ENCODE measurements at places on chromosomes 6 and 20.

GRCh38 chr6:163965426-163966348 lies 551.2 kb downstream of the QKI start:
- no peak for DNase-seq

GRCh38 chr6:77633471-77633870 lies 19.4 kb upstream of the MEI4 start:
- no peak for DNase-seq

DNA sequence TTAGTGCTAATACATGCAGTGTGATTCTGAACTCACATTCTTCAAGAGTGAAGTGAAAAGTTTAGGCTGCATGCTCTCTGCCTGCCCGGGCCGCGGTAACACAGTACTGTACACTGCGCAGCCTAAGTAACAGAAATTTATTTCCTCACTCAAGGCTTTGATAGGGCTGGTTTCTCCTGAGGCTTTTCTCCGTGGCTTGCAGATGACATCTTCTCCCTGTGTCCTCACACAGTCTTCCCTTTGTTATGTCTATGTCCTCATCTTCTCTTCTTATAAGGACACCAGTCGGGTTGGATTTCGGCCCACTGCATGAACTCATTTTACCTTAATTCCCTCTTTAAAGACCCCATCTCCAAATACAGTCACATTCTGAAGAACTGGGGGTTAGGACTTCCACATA lies 51.1 kb upstream of the TMEM170B start:
- no peak for DNase-seq

DNA sequence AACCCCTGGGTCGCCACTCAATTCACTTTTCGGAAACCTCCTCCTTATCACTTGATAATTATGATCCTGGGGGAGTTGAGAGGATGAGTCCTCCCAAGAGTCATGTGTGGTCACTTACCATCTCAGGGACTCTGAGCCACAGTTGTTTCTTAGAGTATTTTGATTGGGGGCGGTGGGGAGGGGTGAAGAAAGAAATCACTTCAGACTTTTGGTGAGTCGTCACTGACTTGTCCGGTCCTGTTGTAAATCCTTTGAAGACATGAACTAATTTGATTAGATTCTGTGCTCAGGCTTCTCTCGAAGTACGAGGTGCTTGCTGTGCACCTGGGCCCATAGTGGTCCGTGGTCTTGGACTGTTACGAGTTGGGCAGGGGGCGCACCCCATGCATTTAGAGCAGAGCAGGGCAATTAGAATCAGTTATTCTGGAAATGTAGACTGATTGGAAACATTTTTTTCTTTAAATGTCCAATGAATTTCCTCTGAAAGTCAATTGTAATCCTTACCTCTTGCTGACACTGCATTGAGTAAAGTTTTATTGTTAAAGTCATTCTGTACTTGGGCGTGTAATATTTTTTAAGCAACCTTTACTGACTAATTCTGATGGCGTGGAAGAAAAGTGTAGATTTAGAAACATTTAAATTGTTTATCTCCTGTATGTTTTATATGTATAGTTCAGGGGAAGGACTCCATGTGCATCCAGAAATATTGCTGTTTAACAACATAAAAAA lies 173.4 kb downstream of the SLC16A10 start:
- no peak for DNase-seq

- DNase-seq, result no peak
Observed at GRCh38 chr6:87200469-87201175, 45.3 kb downstream of the ZNF292 start.

DNA sequence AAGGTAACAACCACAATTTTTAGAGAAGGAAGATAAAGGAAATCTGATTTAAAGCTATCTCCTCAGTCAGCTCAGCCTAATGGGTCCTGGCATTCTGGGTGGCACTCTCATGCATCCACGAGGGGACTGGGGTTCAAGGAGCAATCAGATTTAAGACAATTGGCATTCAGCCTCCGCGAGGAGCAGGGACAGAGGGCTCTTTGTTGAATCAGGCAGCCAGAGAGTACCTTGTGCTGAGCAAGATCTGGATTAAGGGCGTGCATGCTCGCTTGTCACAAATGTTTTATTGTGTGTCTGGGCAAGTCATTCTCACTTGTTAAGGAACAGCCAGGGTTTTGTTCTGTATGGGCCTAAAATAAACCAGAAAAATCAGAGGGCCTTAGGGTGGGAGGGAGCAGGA lies 475.3 kb upstream of the NRSN1 start:
- DNase-seq, result peak; percentile 76

DNA sequence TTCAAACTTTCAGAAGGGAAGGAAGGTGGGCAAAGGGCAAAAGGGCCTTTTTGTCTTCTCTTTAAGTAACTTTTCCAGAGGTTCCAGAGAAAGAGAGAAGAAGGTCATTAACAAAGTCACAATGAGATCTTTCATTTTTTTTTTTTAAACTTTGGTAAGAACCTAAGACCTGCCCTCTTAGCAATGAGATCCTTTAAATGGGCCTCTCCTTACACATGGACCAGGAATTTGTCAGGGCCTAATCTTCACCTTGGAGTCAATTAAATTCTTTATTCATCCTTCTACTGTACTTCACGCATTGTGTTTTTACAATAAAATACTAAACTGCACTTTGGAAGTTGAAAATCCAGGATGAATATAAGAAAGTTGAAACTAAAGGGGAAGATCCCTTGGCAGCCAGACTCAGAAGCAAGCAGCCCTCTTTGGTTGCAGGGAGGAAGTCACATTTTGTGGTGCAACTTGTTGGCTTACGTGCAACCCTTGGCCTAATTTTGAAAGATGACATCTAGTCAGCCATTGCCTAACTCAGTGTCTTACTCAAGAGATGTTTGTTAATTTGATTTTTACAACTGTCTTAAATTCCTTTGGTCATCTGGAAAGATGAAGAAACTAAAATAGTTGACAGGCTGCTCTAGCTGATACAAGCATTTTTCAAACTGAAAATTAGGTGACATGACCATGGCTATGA lies 11.9 kb upstream of the TMEM170B start:
- DNase-seq, result no peak

GRCh38 chr20:43894491-43894890 lies 20.2 kb upstream of the TOX2 start:
- peak; percentile 87 for DNase-seq

DNA sequence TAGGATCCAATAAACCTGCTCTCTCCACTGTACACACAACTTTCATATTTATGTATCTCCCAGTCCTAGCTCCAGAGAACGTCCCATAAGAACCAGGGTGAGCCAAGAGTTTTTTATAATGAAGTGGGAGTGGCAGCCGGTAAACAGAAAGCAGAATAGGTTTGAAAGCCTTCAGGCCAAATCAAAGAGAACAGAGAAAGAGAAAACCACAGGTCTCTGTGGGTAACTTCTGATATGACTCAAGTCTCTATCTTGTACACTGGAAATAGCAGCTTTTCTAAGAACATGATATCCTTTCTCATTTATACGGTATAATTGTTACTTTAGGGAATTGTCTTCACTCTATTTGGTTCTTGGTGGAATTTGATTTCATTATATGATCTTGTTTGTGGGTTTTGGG lies 273.6 kb downstream of the PACRG start:
- DNase-seq, result no peak

- DNase-seq, result peak; percentile 11
Observed at GRCh38 chr6:114195027-114195365, 147.8 kb downstream of the HS3ST5 start.

GRCh38 chr6:12613811-12614210 lies 102.8 kb upstream of the PHACTR1 start:
- DNase-seq, result no peak

- no peak for DNase-seq
Observed at GRCh38 chr6:42389736-42390135, 62.0 kb downstream of the TRERF1 start.

- DNase-seq, result no peak
Observed at GRCh38 chr6:24476631-24477030, 12.7 kb downstream of the GPLD1 start.

DNA sequence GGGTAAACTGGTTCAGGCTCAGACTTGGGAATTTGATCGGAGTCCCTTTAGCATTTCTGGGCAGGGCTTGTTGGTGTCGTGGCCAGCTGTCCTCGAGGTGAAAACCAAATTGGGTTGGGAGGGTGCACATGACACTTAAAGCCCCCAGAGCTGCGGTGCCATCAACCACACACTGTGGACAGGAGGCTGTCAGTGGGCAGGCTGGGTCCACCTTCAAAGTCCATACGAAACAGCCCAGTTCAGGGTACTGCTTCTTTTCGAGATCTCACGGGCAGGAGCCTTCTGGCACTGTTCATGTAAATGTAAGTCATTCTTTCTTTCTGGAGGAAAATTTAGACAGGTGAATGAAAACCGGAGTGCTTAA lies 7.0 kb downstream of the SYNJ2 start:
- no peak for DNase-seq

GRCh38 chr6:29737707-29738630 lies 14.7 kb downstream of the HLA-F start:
- DNase-seq, result peak; percentile 82

GRCh38 chr6:160265869-160266476 lies 7.4 kb upstream of the SLC22A2 start:
- no peak for DNase-seq

GRCh38 chr20:46652699-46653098 lies 1.4 kb upstream of the SLC13A3 start:
- no peak for DNase-seq

DNA sequence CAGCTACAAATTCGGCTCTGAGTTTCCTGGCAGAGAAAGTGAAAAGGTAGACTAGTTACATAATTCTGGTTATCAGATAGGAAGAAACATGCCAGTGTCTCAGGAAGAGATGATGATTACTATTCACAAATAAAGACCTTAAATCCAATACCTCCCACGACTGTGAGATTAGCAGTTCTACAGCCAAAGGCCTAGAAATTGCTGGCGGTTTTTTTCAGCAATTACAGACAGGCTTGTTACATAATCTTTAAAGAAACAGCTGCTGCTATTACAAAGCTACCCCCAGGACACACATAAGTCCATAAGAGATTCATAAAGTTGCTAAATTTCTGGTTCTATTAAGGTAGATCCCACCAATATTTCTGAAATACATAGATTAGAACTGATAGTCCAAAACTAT lies 40.2 kb downstream of the PIGU start:
- no peak for DNase-seq

- DNase-seq, result no peak
Observed at GRCh38 chr6:108739496-108740330, 108.5 kb upstream of the ARMC2 start.

DNA sequence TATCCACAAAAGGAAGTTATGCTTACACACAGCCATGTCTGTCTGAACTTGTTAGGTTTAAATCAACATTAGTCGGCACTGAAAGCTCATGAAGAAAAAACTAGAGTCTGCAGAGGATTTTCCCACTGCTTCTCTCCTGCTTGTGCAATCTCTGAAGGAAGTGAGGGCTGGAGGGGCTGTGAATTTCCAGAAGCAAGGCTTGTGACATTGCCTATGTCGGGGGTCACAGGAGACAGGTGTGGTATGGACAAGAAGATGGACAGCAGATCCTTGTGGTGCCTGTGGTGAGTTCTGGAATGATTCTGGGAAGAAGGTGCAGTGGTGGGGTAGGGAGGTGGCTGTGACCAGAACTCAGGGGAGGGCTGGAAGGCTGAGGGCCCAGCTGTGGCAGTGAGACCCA lies 84.3 kb upstream of the TRAF3IP2 start:
- DNase-seq, result no peak

DNA sequence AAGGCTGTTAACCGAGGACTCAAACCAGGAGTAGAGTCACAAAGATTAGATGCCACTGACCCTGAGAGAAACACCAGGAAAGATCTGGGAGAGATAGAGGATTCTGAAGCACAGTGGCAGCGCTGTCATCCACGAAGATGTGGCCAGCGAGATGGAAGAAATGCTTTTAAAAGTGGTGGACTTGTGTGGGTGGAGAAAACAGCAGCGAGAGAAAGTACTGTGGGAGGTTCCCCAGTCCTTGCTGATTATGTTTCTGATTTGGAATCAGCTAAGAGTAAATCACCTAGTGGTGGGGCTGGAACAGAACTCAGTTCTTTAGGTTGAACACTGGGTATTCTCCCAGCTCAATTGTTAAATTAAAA lies 435 bp upstream of the ZNF322 start:
- no peak for DNase-seq

DNA sequence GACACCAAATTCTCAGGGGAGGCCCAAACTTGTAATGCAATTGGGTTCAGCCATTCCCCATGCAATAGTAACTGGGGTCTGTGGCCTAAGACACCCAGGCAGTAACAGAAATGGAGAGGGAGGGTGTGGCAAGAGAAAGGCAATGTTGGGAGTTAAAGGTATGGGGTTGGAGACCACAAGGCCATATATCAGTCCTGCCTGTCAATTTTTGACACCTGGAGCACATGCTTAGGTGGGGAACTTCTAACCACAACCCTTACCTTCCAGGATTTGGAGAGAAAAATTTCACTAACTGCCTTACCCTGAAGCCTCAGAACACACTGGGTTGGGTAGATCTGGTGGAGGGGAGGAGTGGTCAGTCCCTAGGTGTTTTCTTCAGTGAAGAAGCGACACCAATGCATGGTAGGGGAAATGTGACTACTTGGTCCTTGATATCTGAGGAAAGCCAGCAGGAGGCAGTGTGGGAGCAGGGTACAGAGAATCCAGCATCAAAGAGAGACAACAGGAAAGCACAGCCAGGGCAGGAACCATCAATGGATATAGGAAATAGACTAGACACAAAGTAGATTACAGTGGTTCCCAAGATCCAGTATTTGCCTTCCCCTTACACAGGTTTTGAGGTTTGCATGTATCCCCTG lies 6.8 kb upstream of the USP49 start:
- no peak for DNase-seq

GRCh38 chr6:38187811-38188590 lies 368.5 kb downstream of the ZFAND3 start:
- DNase-seq, result no peak

DNA sequence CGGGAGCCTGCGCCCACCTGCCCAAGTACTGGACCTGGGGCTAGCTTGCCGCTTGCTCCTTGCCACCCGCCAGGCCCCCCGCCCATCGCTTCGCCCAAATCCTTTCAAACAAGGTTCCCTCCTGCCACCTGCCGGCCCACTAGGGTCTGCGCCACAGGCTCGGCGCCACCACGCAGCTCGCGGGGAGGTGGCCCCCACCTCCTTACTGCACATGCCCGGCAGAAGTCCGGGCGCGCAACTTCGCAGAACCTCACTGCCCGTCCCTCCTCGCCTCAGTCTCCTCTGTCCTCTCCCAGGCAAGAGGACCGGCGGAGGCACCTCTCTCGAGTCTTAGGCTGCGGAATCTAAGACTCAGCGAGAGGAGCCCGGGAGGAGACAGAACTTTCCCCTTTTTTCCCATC lies 11.2 kb downstream of the GNAS-AS1 start:
- peak; percentile 68 for DNase-seq

DNA sequence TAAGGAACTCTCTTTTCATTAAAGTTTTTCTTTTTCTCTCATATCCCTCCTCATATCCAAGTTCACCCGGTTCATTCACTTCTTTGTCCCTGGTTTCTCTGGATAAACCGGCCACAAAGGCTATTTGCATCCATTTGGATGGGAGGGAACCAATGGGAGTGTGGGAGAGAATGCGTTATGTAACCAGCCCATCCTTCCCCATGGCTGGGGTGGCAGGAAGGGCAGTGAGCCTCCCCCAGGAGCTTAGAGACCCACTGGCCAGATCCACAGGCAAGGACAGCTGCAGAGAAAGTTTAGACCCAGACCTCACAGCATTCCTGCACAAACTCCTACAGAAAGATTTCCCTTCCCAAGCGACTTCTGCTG lies 10.7 kb downstream of the CASS4 start:
- DNase-seq, result no peak

All from eye (tissue), 1 donor.